ENCODE measurements at places on chromosomes 5 and 9.

DNA sequence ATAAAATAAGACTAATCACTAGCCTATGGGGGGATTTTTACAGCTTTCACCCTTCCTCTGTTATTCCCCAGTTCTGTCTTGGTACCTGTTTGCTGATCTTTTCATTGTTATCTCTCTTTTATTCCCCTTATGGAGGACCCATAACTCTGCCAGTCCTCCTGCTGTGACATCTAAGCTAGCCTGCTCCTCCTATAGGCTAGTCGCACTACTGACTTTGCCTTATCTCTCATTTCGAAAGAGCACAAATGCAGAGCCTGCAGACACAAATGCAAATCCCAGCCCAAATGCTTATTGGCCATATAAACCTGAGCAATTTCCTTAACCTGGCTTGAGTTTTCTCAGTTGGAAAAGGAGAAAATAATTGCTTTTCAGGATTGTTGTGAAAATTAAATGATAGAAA lies 59.1 kb upstream of the CAMK4 start:
- no peaks in the 10 kb centered on the region for H3K27me3 ChIP-seq
- H3K36me3 ChIP-seq = no peaks in the 10 kb centered on the region
- no peak overlapping the region for H3K4me3 ChIP-seq
- no peak overlapping the region for H3K27ac ChIP-seq
- H3K4me1 ChIP-seq = no peaks in the 10 kb centered on the region

DNA sequence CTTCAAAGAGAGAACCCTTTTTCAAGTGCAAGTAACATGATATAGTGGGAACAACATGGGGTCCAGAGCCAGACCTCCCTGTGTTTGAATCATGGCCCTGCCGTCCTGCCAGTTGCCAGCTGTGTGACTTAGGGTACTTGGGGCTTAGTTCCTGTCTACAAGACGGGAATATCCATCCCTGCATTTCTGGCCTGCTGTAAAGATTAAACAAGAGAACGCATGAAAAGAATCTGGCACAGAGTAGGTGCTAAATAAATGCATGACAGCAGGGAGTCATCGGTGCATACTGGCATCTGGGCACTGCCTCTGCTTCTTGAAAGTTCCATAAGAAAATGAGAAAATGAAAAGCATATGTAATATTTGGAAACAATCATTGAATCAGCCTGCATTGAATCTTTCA lies 77.8 kb upstream of the PRRC1 start:
- no peaks in the 10 kb centered on the region for H3K27me3 ChIP-seq
- no peak for DNase-seq
- no peaks in the 10 kb centered on the region for H3K36me3 ChIP-seq

GRCh38 chr5:74502479-74502950 lies 138.0 kb downstream of the ENC1 start:
- no peak overlapping the region for H3K27ac ChIP-seq
- no peak overlapping the region for H3K4me3 ChIP-seq
- H3K27me3 ChIP-seq = no peaks in the 10 kb centered on the region
- no peak for DNase-seq
- no peaks in the 10 kb centered on the region for H3K36me3 ChIP-seq

DNA sequence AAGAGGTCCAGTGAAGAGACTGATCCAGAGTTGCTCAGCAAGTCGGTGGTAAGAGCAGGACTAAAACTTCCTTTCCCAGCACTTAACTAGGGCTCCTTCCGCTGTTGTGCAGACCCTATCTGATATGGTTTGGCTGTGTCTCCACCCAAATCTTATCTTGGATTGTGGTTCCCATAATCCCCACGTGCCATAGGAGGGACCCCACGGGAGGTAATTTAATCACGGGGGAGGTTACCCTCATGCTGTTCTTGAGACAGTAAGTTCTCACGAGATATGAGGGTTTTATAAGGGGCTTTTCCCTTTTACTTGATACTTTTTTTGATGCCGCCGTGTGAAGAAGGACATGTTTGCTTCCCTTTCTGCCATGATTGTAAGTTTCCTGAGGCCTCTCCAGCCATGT lies 221.9 kb upstream of the GLRA1 start:
- no peaks in the 10 kb centered on the region for H3K27me3 ChIP-seq
- no peak overlapping the region for H3K4me3 ChIP-seq
- H3K27ac ChIP-seq = no peak overlapping the region
- no peaks in the 10 kb centered on the region for H3K36me3 ChIP-seq
- H3K4me1 ChIP-seq = no peaks in the 10 kb centered on the region

DNA sequence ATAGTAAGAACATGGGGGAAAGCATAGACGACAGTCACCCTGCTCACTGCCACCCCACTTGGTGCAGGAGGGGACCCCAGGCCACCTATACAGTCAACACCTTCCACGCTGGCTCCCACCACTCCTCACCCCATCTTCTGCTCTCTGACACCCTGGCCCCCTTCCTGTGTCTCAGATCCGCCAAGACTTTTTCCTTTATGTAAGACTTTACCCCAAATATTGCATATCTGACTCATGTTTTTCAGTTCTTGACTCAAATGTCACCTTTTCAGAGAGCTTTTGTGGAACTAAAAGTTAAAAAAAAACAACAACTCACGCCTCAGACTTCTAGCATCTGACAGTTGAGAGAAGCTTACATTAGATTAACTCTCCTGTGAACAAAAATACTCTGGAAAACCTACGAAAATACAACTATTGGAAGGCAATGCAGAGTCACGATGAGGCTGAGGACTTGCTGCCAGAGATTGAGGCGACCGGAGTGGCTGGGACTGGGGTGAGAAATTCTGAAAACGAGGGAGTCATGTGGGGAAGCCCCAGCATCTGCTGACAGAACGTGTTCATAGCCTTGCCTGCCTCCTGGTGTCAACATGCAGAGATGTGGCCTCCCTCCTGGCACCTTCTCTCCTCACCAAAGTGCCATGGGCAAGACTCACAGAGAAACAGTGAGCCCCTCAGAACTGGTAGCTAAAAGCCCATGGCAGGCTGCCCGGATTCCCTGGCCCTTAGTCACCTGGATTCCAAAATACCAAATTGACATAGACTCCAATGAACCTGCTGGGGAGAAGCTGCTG lies 22.4 kb upstream of the FCN2 start:
- H3K27me3 ChIP-seq = peaks cover 13% of the 10 kb centered on the region
- no peak overlapping the region for H3K27ac ChIP-seq
- H3K4me3 ChIP-seq = no peak overlapping the region
- DNase-seq = peak; percentile 62
- H3K36me3 ChIP-seq = no peaks in the 10 kb centered on the region

DNA sequence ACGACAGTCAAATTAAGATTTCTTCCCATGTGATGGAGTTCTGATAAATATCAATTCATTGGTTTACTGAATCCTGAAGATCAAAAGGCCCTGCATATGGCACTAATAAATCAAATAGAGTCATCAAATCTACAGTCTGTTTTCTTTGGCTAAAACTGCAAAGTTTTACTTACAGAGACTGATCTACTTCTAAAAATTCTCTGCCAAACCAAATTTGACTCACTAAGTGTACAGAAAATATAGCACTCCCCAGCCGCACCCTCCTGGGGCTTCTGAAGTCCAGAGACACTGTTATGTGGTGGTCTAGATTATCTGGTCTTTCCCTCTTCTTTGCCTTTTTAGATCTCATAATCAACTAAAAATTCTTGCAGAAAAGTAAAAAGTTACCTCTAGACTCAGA lies 237.7 kb downstream of the MLLT3 start:
- no peak for DNase-seq
- H3K36me3 ChIP-seq = no peaks in the 10 kb centered on the region
- H3K4me3 ChIP-seq = no peak overlapping the region
- H3K4me1 ChIP-seq = no peaks in the 10 kb centered on the region
- no peaks in the 10 kb centered on the region for H3K27me3 ChIP-seq

DNA sequence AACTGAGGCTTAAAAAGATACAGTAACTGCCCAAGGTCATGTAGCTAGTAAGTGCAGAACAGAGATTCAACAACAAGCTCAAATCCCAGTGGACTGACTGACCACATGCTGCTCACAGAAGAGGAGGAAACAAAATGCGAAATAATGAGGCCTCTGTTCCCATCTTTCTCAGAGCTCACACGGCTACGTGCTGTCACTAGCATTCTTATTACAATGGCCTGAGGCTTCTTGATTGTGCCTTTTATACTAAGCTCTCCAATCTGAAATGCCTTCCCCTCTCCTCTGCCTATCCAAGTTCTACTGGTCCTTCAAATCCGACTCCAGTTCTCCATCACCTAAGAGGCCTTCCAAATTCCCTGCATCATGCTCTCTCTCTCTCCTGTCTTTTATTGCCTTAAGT lies 26.0 kb downstream of the SGTB start:
- no peaks in the 10 kb centered on the region for H3K27me3 ChIP-seq
- H3K27ac ChIP-seq = no peak overlapping the region
- no peak overlapping the region for H3K4me3 ChIP-seq
- H3K4me1 ChIP-seq = no peaks in the 10 kb centered on the region

- H3K4me1 ChIP-seq = no peaks in the 10 kb centered on the region
- H3K4me3 ChIP-seq = no peak overlapping the region
- DNase-seq = no peak
- no peaks in the 10 kb centered on the region for H3K36me3 ChIP-seq
- H3K27me3 ChIP-seq = no peaks in the 10 kb centered on the region
These were observed 572.8 kb downstream of the CCDC171 start for GRCh38 chr9:16125629-16126028.

GRCh38 chr9:89919171-89919681 lies 314.4 kb downstream of the GADD45G start:
- no peaks in the 10 kb centered on the region for H3K4me1 ChIP-seq
- no peak for DNase-seq
- no peaks in the 10 kb centered on the region for H3K27me3 ChIP-seq
- H3K36me3 ChIP-seq = no peaks in the 10 kb centered on the region
- H3K27ac ChIP-seq = no peak overlapping the region

GRCh38 chr5:111394586-111394985 lies 117.7 kb downstream of the STARD4 start:
- H3K27ac ChIP-seq = no peak overlapping the region
- H3K4me1 ChIP-seq = no peaks in the 10 kb centered on the region
- no peak overlapping the region for H3K4me3 ChIP-seq

Data from suprapubic skin (tissue), 4 donors.